Frontal cortex (tissue), 4 donors: ENCODE measurements at places on chromosomes 1 and 21.

DNA sequence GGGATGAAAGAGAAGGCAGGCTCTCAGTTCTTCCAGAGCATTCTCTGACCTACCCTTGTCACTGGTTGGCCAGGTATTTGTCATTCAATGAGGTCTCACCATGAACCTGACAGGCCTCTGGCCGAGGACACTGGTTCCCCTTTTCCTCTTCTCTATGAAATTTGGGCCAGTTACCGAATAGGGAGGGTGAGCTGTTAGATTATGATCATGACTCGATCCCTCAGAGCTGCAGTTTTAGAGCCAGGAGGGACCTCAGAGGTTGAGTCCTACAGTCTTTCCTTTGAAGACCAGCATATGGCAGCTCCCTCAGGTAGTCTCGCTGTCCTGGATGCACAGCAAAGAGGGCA is 29.5 kb upstream of the CLSTN1 start:
- no peak for DNase-seq

GRCh38 chr1:162541619-162542141 is 19.8 kb upstream of the UAP1 start:
- no peak for DNase-seq

GRCh38 chr1:68585351-68585750 is 88.5 kb upstream of the DEPDC1 start:
- no peak for DNase-seq

GRCh38 chr1:28144203-28145135 is 32.0 kb downstream of the PTAFR start:
- no peak for DNase-seq

DNA sequence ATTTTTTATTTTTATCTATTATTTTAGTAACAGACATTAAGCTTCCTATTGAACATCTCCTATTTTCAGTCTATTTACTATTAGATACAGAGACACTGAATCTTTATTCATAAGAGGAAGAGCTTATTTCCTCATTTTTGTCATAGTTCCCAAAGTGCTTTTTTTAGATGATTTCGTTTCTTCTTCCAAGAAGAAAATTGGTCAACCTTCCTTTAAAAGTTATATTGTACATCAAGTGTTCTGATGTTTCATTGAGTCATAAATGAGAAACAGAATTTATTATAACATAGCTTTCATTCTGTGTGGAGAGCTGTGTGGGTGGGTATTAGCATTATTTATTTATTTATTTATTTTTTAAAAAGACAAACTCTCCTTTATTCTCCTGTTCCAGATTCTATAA is 50.6 kb upstream of the BACH1 start:
- no peak for DNase-seq

DNA sequence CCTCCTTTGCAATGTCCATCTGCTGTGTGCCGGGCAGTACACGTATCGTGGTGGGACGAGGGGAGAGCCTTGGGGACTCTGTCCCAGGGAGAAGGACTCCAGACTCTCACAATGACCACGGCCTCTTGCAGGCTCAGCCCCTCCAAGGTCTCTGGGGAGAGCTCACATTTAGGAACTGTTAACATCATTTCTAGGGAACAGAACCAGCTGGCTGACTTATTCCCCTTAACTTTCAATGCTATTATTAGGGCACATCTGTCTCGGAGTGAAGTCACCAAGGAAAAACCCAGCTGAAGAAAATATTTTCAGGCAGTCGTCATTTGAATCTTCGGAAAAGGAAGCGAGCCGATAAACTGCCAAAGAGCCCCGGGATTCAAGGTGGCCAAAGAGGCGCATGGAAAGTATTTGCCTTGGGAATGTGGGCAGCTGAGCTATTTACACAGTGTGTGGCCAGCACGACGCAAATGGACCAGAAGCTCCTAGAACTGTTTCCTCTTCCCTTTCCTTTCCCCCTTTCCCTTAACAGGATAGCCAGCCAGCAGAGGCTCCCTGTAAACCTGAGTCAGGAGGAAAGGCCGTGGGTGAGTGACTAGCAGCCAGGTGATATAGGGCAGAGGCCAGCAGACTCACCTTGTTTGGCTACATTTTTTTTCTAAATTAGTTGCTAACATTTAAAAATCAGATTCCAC is 74.5 kb downstream of the ITPKB start:
- no peak for DNase-seq

GRCh38 chr1:3518256-3518655 is 63.8 kb downstream of the ARHGEF16 start:
- DNase-seq: no peak

- no peak for DNase-seq
Measured at GRCh38 chr21:29193072-29193471, 62.6 kb downstream of the MAP3K7CL start.

- no peak for DNase-seq
Measured at GRCh38 chr1:1917995-1918900, 831 bp downstream of the TMEM52 start.

- no peak for DNase-seq
Measured at GRCh38 chr1:40204856-40205255, 42.9 kb upstream of the TMCO2 start.

DNA sequence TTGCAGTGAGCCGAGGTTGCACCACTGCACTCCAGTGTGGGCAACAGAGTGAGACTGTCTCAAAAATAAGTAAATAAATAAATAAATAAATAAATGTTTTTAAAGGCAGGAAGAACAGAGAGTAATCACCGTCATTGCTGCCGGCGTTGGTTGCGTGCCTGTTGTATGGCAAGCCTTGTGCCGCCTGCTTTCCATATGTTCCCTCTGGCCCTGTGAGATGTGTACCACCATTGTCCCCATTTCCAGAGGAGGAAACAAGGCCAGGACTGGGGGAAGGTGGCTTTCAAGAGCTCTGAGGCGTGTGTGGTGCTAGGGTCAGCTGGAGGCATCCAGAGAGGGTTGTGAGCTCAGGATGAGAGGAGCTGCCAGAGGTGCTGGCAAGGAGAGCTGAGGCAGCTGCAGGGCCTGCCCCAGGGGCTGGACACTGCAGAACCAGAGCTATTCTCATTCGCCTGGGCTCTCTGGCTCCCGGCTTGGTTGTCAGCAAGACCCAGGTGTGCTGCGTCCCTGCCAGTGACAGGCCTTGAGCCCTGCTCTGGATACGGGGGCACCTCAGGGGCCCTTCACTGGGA is 5.2 kb upstream of the MARCKSL1 start:
- DNase-seq: no peak

DNA sequence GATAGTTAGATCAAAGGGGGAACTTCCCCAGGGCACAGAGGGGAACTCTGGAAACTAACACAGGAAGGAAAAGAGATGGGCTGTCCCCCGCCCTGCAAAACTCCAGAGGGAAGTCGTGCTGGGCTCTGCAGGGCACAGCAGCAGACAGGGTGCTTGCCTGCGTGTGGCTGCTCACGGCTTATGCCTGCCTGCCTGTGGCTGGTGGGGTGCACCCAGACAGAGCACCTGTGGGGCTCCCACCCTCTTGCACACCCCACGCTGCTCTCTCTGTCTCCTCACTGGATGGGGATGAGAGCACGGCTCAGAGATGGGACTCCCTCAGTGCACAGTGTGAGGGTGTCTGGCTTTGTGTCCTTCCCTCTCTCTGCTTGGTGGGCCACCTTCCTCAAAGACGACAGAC is 13.5 kb upstream of the ETV3L start:
- DNase-seq: no peak

GRCh38 chr21:45982758-45983648 is 1.4 kb downstream of the COL6A1 start:
- DNase-seq: no peak

DNA sequence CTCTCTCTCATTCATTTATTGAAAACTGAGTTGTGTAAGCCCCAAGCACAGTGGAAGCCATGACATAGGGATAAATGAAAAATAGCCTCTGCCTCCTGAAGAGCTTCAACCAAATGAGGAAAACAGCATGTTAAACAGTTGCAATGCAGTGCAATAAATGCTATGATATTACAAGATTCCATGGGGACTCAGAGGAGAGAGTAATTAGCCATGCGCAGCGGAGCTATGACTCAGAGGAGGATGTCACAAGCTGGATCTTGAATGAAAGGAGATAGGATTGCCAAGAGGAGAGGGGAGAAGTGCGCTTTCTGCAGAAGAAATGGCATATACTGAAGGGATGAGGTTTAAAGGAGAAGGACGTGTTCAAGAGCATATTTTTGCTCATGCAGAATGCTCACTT is 231.3 kb upstream of the PLXNA2 start:
- DNase-seq: no peak

GRCh38 chr1:19229229-19229628 is 19.2 kb upstream of the UBR4 start:
- DNase-seq: no peak

GRCh38 chr1:115198938-115199337 is 109.6 kb upstream of the TSPAN2 start:
- no peak for DNase-seq

DNA sequence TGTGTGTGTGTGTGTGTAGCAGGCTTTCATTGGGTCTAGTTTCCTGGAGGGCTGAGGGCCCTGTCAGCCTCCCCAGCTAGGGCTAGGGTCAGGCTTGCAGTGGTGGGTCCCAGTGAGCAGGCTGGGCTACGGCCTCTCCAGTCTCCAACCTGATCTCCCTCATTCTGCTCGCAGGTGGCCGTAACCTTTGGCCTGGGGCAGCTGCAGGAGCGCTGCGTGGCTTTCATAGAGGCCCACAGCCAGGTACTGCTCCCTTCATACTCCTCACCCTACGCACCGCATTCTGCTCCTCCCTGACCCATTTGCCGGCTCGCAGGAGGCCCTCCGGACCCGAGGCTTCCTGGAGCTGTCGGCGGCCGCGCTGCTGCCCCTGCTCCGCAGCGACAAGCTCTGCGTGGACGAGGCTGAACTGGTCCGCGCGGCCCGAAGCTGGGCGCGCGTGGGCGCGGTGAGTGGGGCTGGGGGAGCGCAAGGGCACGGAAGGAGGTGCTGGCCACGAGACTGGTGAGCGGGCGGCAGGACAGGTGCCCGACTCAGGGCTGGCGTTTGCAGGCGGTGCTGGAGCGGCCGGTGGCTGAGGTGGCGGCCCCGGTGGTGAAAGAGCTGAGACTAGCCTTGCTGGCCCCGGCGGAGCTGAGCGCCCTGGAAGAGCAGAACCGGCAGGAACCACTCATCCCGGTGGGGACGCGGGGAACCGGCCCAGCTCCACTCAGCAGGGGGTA is 4.7 kb downstream of the BTBD19 start:
- DNase-seq: peak; percentile 49
